Fibroblast of the aortic adventitia (primary cell): ENCODE measurements at places on chromosomes 3 and 15. TPM values are rescaled to one million over a fixed set of nuclear protein-coding genes. Genes with fewer than 3 reads are reported as not detected.

- DNase-seq = no peak
Observed at GRCh38 chr3:124659175-124659574, 71.1 kb upstream of the UMPS start.

GRCh38 chr3:33786565-33787327, 11.7 kb upstream of the PDCD6IP start:
- DNase-seq = no peak

DNA sequence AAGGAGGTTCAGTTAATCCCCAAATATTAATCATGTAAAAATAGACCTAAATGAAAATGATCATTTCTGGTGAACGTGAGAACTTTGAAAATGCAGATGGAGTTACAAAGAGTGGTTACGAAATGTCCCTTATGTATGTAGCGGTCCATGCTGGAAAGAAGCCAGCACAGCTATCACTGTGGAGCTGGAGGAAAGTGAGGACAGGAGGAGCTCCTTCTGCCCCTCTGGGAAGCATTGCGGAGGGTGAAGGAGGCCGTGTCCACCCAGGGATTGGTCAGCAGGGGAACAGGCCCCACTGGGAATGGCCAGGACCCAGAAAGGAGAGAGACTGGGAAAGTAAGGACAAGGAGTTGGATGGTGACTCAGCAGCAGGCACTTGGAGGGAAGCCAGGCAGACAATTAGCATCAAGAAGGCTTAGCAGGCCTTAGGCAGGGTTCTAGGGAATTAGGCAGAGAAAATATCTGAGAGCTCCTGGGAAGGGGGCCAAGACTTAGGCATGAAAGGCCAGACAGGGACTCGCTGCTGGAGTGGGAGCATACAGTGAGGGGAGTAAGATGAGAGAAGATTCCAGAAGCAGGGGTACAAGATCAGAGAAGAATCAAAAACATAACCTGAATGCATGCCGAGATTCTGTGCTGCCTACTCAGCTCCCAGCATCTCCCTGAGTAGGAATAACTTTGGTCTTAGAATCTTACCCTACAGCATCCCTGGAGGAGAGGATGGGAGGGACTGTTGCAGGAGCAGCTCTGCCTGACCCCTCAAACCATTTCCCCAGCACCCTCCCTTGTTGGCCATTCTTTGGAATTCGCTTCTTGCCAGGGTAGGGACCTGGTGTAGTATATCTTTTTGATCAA, 171.0 kb upstream of the UMPS start:
- DNase-seq = peak; percentile 93

DNA sequence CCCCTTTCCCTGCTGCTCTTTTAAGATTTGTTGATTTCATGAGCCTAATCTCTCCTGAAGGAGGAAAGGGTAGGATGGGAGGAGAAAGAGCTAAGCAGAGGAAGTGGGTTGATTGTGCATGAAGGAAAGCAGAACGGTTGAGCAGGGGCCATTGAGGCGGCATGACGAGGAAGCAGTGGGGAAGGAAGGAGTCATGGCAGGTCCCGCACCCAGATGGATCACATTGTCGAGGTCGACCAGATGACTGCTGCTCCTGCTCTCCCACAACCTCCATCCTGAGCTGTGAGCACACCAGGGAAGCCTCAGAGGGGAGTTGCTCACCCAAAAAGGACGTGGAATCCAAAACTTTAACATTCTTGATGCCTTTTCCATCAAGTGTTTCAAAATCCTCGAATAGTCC, 42.8 kb downstream of the ABTB1 start:
- no peak for DNase-seq

GRCh38 chr3:15820911-15821310, 23.1 kb upstream of the ANKRD28 start:
- no peak for DNase-seq

DNA sequence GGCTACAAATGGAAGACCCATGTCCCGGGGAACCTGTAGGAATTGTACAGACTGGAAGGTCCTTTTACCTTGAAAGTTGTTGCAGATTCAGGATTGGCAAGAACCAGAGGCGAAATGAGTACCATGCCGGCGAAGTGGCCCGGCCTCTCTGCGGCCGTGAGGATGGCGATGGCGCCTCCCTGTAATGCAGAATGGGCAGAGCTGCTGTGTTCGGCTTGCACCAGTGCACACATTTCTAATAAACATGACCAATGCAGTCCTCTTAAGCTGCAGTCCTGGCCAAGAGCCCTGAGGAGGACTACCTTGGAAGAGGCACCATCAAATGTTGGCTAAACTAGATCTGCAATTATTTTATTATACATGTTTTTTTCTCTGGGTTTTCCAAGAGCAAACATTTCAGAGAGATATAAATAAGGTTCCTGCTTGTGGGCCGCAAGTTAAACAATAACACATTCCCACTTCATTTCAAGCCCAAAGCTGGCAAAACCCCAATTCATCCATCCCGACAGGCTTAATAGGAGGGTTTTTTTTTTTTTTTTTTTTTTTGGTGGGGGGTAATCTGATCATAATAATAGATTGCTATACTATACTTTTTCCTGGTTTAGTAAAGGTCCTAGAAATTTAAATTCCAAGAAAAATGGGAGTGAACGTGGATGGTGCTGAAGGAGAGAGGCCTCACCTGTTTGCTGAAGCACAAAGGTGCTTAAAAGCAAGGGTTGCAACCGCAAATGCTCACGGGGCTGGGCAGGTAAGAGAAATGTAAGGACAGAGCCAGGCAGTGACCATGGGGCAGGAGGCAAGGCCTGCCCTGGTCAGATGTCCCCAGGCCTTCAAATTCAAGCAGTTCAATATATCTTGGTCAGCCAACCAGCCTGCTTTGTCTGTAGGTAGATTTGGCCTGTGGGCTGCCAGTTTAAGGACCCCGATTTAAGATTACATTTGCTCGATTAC, 48.5 kb downstream of the ABTB1 start:
- DNase-seq = no peak

DNA sequence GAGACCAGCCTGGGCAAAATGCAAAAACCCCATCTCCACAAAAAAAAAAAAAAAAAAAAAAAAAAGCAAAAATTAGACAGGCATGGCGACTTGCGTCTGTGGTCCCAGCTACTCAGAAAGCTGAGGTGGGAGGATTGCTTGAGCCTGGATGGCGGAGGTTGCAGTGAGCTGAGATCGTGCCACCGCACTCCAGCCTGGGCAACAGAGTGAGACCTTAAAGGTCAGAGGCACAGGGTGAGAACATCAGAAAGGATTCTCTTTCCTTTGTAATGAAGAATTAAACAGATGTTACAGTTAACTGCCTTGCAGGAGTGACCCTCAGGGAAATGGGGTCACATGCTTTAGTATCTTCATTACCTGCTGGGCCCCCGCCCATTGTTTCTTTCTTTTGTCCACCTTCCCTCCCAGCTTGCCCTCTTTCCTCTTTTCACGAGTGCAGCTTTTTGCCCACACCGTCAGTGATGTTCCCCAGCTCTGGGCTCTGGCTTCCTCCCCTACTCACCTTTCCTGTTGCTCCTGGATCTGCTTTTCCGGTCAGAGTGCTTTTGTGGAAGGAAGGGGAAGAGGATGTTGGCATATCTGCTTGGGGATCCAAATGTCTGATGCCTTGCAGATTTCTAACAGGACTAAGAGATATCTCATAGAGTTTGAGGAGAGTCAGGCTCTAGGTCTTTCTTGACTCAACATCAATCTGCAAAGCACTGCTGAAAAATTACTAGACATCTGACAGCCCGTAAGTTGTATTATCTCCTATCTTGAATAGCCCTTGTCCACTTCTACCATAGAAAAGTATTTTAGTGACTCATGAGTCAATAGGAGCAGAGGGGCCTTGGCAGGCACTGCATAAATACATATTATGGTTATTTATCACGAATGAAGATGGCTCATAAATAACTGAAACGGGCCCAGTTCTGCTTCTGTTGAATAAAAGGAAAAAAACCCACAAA, 35.6 kb upstream of the NDUFB4 start:
- no peak for DNase-seq

DNA sequence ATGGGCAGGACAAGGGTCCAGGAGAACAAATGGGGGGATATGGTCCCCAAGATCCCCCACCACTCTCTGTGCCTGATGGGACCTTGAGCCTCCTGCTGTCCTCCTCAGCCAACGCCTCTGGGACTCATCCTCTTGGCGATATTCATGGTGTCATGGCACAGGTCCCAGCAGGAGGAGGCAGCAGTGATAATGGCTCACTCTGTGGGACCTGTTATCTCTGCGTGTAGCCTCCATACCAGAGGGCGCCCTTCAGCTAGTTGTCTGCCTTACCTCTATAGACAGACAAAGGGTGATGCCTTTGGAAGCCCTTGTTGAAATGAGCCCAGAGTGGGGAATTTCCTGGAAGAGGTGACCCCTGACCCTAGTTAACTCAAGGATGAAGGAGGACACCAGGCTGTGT, 7.4 kb downstream of the ZBTB47 start:
- DNase-seq = no peak

DNA sequence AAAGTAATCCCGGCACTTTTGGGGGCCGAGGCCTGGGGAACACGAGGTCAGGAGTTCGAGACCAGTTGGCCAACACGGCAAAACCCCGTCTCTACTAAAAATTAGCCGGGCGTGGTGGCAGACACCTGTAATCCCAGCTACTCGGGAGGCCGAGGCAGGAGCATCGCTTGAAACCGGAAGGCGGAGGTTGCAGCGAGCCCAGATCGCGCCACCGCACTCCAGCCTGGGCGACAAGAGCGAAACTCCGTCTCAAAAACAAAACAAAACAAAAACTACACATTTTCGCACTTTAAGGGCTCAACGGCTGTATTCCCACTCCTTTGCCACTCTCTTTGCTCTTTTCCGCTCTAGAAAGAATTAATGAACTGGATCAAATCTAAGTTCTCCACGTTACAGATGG, 763 bp upstream of the TRNT1 start:
- DNase-seq = no peak

DNA sequence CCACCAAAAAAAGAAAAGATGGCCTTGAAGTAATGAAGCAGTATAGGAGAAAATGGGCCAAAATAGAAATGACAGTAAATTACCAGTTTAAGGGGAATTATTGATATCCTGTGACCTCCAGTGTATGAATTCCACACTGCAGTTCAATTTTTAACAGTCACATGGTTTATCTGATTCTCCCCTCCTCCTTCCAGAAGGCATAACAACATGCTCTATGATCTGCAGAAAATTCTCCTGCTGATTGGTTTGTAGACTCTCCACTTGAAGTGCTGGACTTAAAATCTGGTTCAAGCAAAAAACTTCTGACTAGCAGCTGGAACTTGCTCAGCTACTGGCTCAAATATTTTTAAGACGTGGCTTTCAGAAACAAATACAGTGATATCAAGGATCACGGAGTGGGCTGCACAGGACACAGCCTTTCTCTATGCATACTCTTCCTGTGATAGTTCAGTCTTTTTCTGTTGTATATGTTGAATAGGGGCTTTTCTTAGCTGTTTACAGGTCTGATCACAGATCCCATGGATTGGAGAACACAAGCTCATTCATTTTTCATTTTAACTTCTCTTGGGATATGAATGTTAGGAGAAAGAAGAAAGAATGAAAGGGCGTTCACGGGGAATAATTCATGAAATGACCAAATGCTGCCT, 211.5 kb downstream of the LSAMP start:
- no peak for DNase-seq

DNA sequence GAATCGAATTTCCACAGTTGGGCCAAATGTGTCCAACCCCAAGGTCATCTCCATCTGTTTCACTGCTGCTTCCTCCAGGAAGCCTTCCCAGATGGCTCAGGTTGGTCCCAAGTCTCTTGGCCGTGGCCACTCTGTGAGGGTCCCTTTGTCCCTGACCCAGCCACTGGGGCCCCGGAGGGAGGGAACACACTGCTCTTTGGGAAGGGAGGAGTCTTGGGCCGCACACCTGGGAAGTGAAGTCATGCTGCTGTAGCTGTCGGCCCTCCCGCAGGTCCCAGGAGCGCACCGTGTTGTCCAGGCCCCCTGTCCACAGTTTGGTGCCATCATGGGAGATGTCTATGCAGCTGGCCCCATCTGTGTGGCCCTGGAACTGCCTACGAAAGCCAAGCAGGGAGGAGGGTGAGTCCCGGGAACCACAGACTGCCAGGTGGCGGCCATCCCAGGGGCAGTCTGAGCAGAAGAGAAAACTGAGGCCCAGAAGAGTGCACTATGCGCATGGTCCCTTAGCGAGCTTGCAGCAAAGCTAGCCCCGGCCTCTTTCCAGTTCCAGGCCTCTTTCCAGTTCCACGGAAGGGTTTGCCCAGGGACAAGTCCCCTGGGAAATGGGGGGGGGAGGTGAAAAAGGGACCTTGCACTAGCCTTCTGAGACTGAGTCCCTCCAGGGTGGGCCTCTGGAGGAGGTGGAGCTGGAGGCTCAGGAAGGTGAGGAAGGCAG, 44.6 kb downstream of the TLE3 start:
- no peak for DNase-seq

DNA sequence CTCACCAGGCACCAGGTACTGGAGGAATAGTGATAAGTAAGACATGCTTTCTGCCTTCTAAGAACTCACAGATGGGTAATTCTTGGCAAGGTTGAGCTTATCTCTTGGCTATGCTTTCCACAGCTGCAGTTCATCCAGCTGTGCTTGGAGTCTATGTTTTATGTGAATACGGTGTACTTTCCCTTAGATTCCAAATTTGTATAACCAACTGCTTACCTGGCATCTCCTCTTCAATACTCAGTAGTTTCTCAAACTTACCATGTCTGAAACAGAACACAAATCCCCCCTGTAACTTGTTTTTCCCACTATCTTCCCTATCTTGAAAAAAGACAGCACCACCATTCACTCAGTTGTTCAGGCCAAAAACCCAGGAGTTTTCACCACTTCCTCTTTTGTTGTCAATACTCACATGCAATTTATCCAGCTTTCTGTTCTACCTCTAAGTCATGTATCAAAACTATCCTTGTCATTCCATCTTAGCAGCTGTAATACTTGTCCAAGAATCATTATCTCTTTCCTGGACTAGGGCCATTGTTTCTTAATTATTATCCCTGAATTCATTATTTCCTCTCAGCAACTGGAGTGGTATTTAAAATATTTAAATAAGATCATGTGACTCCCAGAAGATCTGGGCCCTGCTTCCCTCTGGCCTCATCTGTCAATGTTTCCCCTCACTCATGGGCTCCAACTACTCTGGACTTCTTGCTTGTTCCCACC, 32.6 kb downstream of the COL6A5 start:
- no peak for DNase-seq

DNA sequence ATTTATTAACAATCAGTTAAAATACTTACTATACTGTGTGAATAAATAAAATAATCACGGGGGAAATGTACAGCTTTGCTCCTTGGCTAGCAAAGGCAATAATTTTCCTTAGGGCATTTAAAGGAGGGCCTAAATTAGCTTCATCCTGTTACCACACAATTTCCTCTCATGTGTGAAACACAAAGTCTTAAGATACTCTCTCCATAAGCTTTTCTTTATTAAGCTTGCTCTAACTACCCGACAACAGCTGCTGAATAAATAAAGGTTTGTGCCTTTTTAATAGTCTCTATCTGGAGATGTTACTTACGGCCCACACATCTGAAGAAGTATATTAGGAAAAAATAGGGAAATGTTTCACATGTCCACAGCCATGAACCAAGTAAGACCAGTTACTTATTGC, 29.7 kb downstream of the ZNF106 start:
- no peak for DNase-seq

The COL8A1 gene
- total RNA-seq = 24.3 and 25.1 TPM in 2 replicates

The SLC22A14 gene
- not detected in 2 replicates for total RNA-seq

The CYP1A2 gene
- total RNA-seq = not detected in 2 replicates

The CHRNB4 gene
- not detected in 2 replicates for total RNA-seq

The ZPLD1 gene
- 0.33 and 0.45 TPM in 2 replicates for total RNA-seq
